ENCODE measurements at places on chromosomes 7 and 10.
A peak's percentile ranks its signal among the peaks of the same experiment; 100 is the strongest.

DNA sequence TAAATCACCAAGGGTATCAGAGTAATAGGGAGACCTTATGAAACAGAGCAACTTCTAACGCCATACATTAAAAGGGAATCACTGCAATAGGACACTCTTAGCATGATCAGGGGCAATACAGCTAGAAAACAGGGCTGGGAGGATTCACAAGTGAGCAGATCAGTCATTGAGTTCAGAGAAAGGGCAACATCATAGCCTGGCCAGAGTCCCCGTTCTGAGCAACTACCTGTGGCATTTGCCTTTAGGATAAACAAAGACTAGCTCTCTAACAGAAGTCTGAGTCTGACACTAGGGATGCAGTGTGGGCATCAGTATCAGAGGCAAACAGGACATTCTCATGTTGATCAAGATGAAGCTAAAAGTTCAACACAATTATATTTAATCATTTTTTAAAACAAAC is 297.9 kb downstream of the DGKB start:
- DNase-seq, result no peak

DNA sequence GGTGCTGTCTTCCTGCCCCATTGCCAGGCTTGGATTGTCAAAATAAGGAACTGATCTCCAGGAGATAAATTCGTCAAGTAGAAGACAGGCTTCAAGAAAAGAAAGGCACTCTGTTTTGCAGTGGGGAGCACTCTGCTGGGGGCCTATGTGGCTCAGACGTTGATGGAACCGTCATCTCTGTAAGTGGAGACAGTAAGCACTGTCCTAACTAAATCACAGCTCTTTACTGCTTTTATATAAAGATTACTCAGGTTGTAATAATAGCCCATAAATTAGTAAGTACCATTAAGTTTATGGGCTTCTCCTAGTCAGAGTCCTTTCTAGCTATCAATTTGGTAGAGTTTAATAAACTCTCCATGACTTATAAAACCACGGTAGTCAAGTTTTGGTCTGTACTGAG is 249.9 kb downstream of the FRMD4A start:
- DNase-seq, result no peak

DNA sequence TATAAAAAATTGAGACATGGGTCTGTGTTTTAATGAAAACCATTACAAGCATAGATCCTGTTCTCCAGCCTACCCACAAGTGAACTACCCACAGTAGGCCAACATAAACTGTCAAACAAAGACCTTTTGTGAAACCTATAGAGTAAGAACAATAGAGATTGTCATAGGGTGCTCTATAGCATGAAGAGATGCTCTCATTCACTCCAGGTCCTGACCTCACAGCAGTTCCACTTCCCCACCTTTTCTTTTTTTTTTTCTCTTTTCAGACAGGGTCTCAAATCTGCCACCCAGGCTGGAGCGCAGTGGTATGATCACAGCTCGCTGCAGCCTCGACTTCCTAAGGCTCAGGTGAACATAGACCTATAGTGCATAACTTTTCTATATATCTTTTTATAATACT is 72.3 kb downstream of the CPEB3 start:
- no peak for DNase-seq

- no peak for DNase-seq
Observed at GRCh38 chr7:17680026-17680425, 260.3 kb downstream of the SNX13 start.

- DNase-seq, result no peak
Observed at GRCh38 chr10:70915806-70916205, 27.4 kb upstream of the PCBD1 start.

DNA sequence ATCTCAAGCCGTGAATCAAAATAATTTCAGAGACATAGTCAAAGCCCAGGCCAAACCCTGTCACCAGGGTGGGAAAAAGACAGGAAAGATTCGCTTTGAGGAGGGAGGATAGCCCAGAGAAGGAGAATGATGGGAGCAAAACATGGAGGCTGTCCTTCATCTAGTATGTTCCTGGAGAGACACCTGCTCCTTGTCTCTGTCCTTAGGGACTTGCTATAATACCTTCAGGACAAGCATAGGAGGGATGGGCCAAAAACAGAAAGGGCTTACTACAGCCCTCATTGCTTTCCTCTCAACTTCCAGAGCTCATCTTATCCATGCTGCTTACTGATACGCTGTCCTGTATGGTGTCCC is 593.7 kb downstream of the LRMDA start:
- DNase-seq, result no peak

- DNase-seq, result peak; percentile 30
Observed at GRCh38 chr10:71864911-71865361, 13.9 kb upstream of the PSAP start.

DNA sequence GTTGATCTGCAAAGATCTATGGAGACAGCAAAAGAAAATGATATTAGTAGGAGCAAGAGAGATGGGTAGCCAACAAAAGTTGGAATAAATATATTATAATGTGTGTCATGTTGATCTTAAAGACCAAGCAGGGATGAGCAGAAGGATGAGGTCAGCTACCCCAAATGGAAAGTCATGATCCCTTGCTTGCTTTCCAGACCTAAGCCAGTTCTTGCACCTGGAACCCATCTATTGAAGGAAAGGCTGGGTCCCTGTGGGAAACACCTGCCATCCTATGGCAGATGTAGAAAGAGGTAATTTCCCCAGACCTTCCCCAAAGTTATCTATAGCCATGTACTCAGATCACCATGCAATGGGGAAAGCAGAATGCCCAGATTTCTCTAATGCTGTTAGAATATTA is 52.5 kb downstream of the LYZL2 start:
- DNase-seq, result no peak

- DNase-seq, result no peak
Observed at GRCh38 chr7:6128205-6128604, 97.0 kb downstream of the ANKRD61 start.

DNA sequence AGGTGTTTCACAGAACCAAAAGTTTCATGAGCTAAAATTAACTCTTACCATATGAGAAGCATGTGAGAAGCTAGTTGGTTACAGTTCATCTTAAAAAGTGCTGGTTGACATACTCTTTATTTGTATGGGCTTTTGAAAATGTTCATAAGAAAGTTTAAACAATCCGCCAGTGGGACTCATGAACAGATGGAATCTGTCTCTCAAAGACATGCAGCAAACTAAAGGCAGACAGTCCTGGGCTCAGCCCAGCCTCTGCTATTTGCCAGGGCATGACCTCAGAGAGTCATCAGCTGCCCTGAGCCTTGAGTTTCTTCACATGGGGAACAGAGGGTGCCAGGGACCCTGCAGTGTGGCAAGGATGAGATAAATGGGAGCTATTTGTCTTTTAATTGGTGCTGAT is 3.2 kb downstream of the PYROXD2 start:
- DNase-seq, result no peak

GRCh38 chr7:55307123-55307916 is 57.8 kb upstream of the LANCL2 start:
- no peak for DNase-seq

GRCh38 chr7:15963206-15963605 is 276.7 kb upstream of the MEOX2 start:
- DNase-seq, result no peak

- DNase-seq, result no peak
Observed at GRCh38 chr7:153835712-153836265, 216.4 kb upstream of the DPP6 start.

DNA sequence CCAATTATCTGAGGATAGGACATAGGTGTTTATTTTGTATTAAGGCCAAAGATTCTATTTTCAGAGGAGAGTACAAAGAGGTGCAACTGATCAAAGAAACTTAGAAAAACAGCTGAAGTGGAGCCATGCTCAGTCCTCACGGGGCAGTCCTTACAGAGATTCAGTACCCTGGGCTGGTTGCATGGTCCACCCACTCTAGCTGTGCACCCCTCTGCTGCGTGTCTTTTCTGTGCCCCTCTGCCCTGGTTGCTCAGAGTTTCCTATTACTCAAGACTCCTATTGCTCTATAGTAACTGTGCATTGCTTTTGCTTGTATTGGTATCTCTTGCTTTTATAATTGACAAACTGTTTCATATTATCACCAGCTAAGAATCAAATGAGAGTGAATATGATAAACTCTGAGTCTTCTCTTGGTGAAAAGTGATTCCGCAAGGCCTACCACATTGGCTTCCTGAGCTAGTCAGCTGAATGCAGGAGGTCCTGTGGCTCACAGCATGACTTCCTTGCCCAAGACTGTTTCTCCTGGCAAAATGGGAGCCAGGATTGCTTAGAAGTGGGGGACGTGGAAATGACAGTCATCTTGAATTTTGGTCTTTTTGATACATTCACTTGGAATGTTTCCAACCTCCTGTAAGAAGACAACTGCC is 137.0 kb downstream of the GLCCI1 start:
- no peak for DNase-seq

GRCh38 chr10:31319602-31320549 is 860 bp downstream of the ZEB1 start:
- peak; percentile 50 for DNase-seq

DNA sequence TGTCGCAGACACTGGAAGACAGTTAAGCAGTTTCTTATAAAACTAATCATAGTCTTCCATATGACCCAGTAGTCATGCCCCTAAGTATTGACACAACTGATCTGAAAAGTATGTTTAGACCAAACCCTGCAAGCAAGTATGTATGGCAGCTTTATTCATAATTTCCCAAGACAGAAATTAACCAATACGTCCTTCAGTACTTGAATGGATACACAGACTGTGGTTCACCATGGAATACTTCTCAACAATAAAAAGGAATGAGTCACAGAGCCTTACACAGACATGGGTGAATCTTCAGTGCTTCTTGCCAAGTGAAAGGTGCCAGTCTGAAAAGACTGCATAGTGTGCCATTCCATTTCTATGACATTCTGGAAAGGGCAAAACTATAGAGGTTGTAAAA is 50.2 kb upstream of the AKR1E2 start:
- no peak for DNase-seq

DNA sequence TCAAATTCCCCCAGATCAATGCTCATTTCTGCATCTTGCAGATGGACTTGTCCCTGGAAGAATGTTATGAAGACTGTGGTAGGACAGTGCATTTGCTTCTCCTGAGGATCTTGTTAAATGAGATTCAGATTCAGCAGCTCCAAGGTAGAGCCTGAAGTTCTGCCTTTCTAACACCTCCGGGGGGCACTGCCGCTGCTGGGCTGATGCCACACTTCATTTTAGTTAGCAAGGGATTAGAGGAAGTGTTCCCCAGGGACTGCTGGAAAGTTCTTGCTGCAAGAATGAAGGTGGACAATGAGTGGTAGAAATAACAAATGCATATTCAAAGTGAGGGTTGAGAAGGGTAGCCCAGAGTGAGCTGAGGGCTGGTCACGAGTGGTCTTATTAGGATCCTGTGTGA is 434.3 kb upstream of the AKR1E2 start:
- no peak for DNase-seq

DNA sequence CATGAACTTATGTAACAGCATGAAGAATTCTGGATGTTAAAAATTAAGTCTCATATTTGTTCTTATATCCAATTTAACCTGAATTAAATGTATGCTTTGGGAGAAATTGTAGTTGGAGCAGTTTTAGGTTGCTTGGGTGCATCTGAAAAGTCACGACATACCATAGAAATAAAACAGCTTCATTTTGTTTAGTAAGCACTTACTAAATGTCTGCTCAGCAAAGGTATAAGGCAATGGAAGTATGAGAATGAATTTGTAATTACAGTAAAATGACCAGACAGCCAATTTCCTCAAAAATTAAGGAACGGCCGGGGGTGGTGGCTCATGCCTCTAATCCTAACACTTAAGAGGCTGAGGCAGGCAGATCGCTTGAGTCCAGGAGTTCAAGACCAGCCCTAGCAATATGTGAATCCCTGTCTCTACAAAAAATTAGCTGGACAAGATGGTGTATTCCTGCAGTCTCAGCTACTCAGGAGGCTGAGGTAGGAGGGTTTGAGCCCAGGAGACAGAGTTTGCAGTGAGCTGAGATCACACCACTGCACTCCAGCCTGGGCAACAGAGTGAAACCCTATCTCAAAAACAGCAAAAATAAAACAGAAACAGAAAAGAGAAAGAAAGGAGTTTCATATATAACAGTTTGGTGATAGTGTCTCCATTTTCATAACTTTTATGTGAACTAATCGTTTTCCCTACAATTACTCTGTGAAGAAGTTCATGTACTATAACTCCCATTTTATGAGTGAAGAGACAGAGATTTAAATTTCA is 47.2 kb upstream of the KLF6 start:
- no peak for DNase-seq

- DNase-seq, result peak; percentile 12
Observed at GRCh38 chr10:19931894-19932590, 115.8 kb downstream of the PLXDC2 start.

DNA sequence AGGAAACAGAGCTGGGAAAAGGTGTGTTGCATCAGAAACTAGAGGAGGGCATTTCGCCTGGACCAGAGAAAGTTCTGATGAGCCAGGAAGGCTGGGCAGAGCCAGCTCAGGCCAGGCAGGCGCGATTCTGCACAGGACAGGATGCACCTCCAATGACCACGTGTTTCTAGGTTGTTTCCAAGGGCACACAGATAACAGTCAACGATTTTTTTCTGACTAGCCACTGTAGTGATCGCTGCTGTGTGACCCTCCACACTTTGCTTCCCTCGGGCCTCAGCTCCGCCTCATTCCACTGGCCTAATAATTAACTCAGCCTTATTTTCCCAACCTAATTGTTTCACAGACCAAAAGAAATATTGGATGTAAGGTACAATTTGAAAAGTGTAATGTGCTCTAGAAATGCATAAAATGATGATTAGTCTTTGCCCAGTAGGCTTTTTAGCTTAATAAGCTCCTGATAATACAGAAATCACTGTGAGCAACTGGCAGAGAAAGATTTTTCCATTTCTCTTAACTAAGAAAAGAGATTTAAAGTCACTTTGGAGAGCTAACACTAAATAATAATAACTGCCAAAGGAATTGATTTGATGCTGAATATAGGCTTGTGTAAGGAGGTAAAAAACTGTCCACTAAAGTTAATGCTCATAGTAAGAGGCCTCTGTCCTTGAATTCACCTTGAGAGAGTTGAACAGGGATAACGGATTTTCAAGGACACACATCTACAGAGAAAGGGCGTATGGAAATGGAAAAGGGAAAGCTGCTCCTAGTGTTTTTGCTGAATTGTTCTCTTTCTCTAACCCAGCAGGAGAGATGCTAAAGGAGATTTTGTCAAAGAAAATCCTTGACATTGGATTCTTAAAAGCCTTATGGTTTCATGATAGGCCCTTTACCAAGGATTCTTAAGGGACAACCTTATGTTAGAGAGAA is 291.0 kb upstream of the C7orf33 start:
- DNase-seq, result no peak

- DNase-seq, result no peak
Observed at GRCh38 chr10:127926455-127926854, 19.6 kb downstream of the PTPRE start.

DNA sequence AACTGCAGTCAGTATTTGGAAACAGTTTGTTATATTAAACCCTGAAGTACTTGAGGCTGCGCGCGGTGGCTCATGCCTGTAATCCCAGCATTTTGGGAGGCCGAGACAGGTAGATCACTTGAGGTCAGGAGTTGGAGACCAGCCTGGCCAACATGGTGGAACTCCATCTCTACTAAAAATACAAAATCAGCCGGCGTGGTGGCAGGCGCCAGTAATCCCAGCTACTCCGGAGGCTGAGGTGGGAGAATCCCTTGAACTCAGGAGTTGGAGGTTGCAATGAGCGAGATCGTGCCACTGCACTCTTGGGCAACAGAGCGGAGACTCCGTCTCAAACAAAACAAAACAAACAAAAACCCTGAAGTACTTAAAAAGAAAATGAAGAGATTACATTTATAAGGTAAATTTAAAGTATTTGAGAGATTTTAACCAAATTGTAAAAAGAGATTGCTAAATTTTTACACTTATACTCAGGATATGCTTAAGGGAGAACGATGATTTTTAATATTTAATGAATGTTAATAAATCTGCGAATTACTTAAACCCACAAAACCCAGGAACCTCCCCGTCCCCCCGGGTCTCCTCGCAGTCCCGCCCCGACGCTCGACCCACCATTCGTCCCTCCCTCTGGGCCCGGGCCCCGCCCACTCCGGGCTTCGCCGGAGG is 425 bp upstream of the MTG1 start:
- DNase-seq, result no peak
